ENCODE measurements at places on chromosomes 5 and 9. TPM values are rescaled to one million over a fixed set of nuclear protein-coding genes. Genes with fewer than 3 reads are reported as not detected.

DNA sequence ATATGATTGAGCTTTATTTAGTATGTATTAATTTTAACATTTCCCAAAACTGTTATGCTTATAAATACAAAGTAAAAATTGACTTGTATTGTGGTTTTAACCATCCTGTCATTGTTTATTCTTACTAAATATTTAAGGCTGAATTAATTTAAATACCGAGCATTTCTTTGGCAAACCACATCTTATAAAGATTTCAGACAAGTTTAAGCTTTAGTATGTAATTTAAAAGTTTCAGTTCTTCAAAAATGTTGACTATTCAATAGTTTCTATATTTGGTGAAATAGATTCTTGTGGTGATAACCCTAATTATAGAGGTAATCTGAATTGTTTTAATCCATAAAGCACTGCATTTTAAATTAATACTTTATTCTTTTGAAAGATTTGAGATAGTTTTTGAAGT lies 65.5 kb downstream of the CCNH start:
- H3K4me3 ChIP-seq = no peak overlapping the region
- no peaks in the 10 kb centered on the region for H3K27me3 ChIP-seq
- H3K4me1 ChIP-seq = peaks cover 2% of the 10 kb centered on the region
- H3K27ac ChIP-seq = peak overlapping the region; percentile 44
- H3K36me3 ChIP-seq = peaks cover 8% of the 10 kb centered on the region
- DNase-seq = peak; percentile 33

- no peak overlapping the region for H3K27ac ChIP-seq
- H3K36me3 ChIP-seq = no peaks in the 10 kb centered on the region
- peak; percentile 38 for DNase-seq
- no peak overlapping the region for H3K4me3 ChIP-seq
Measured at GRCh38 chr5:124952079-124952478, 205.6 kb upstream of the ZNF608 start.

DNA sequence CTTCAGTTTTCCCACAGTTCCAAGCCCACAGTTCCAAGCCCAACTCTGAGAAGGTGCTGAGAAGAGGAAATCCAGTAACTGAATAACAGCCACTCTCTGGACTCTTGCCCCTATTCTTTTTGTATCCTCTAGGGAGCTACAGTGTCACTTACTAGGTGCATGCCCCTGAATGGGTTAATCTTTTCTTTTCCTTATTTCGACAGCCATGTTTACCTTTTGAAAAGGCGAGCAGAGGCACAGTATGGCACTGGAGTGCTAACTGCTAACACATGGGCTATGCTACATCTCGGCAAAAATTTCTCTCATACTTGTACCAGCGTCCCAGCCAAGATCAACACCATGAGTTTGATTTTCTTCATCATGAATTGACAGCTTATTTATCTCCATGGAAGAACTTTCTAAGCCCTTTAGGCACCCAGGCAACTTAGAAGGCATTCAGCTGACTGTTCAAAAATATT lies 222.6 kb downstream of the EBF1 start:
- no peak overlapping the region for H3K27ac ChIP-seq
- H3K4me3 ChIP-seq = no peak overlapping the region
- peaks cover 10% of the 10 kb centered on the region for H3K27me3 ChIP-seq
- no peak for DNase-seq
- no peaks in the 10 kb centered on the region for H3K4me1 ChIP-seq

DNA sequence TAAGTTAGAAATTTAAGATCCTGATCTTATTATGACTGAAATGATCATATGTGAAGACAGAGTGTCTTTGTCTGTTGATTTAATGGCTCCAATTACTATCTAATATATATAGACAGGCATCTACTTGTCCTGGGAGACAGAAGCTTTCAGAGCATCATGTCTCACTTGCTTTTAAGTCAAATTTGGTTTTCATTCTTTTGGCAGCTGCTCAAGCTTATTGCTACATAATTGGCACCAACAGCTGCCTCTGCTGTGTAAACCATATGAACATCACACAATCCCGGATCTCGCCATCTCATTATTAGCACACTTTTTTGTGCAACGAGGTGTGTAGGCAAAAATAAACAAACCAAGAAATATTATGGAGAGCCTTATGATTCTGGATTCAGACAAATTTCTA lies 1717.9 kb downstream of the EFNA5 start:
- no peaks in the 10 kb centered on the region for H3K36me3 ChIP-seq
- H3K4me3 ChIP-seq = no peak overlapping the region
- peak; percentile 47 for DNase-seq
- no peak overlapping the region for H3K27ac ChIP-seq
- H3K27me3 ChIP-seq = no peaks in the 10 kb centered on the region
- no peaks in the 10 kb centered on the region for H3K4me1 ChIP-seq

DNA sequence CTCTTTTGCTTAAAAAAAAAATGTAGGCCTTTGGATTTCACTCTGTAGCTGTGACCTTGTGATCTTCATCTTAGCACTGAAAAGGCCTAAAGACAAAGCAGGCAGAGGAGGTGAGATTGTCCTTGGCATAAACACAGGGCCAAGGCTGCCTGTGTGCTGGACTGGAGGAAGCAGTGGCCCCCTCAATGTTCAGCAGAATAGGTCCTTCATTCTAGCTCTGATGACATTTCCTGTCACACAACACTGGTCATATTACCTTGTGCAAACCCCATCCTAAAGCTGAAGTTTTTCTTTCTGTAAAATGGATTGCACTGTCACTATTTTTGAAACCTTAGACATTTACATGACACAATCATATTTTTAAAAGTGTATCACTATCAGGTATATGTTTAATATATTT lies 147.4 kb downstream of the INSYN2B start:
- DNase-seq = no peak
- no peak overlapping the region for H3K27ac ChIP-seq
- H3K36me3 ChIP-seq = no peaks in the 10 kb centered on the region
- H3K4me1 ChIP-seq = no peaks in the 10 kb centered on the region

DNA sequence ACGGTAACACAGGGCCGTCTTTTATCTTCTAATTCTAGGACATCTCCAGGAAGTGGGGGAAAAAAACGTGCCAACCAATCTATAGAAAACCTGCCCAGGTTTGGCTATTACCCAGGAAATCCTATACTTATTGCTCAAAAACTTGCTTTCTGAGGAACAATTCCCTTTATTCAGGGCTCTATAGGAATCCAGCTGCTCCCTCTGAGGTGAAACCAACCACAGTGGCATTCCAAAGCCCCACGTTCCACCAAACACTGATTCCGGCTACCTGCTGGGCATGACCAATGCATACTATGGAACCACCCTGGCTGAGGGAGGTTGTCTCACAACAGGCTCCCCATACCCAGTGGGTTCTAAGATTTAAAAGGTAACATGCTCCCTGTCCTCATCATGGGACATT lies 57.6 kb downstream of the GLIS3 start:
- no peak overlapping the region for H3K4me3 ChIP-seq
- H3K4me1 ChIP-seq = peaks cover 7% of the 10 kb centered on the region
- H3K27ac ChIP-seq = no peak overlapping the region

RNF224 gene
- not detected for total RNA-seq

GCNT4 gene
- 1.8 TPM for total RNA-seq

PCDHA1 gene
- not detected for total RNA-seq

S100Z gene
- not detected for total RNA-seq

CD72 gene
- 0.36 TPM for total RNA-seq

FOXD4 gene
- not detected for total RNA-seq

ANKRD55 gene
- not detected for total RNA-seq

SNCAIP gene
- 22.5 TPM for total RNA-seq

Measured in IMR-90 (cell line).